NCI-H526 (cell line): ENCODE measurements at places on chromosomes 11 and 22.
A peak's percentile ranks its signal among the peaks of the same experiment; 100 is the strongest.

GRCh38 chr11:45518141-45518832 is 147.1 kb downstream of the CHST1 start:
- DNase-seq: no peak

- peak; percentile 45 for DNase-seq
Observed at GRCh38 chr22:33922349-33922681, 2.0 kb upstream of the LARGE1 start.

GRCh38 chr22:49650336-49651241 is 177.1 kb downstream of the BRD1 start:
- no peak for DNase-seq

GRCh38 chr11:134223121-134223520 is 646 bp downstream of the NCAPD3 start:
- peak; percentile 19 for DNase-seq

GRCh38 chr11:28715726-28716125 is 607.5 kb downstream of the METTL15 start:
- DNase-seq: no peak

GRCh38 chr11:43582863-43583462 is 97.6 kb upstream of the HSD17B12 start:
- peak; percentile 42 for DNase-seq

DNA sequence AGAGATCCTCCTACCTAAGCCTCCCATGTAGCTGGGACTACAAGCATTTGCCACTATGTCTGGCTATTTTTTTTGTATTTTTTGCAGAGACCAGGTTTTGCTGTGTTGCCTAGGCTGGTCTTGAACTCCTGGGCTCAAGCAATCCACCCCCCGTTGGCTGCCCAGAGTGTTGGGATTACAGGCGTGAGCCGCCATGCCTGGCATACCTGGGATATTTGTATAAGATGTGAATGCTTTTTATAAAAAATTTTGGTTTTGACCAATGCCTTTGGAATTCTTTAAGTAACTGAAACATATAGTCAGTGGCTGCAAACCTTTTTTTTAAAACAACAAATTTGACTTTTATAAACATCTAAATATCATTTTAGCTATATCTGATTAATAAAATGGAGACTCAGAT is 42.4 kb downstream of the ADAMTS8 start:
- DNase-seq: no peak

- DNase-seq: no peak
Observed at GRCh38 chr11:7635137-7635536, 38.2 kb downstream of the CYB5R2 start.

DNA sequence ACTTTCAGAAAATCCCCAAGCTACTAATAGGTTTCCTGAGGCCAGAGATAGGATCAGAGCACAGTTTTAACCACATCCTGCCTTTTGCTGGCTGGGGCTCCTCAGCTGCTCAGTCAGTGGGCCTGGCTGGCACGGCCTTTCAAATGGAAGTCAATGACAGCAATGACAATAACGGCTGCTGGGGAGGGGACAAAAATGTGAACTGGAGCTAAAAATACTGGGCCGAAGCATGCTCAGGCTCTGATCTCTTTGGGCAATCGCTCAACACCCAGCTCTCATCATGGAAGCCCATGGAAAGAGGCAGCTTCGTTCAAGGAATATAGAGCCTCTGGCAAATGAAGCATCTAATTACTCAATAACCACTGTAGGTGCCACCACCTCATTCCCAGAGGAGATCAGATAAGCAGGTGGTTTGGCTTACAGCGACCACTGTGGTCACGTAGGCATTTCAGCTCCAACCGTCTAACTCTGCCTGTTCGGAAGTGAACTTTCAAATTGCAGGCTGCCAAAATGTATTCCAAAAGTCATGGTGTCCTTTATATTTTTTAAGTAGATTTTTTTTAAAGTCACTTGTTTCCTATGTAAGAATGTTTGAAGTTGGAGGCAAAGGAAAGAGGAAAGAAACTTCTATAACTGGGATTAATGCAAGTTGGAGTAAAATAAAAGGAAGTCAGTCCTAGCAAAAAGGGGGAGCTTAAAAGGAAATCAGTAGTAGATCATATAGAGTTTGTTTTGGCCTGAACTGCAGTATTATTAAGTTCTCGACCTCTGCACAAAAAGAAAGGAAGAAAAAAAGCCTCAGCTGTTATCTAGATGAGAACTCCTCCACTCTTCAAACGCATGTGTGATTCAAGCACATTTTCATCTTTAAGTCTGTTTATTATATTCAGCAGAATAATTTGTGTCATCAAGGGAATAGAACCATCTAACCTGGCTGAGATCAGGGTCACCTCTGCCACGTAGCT is 14.1 kb downstream of the WT1 start:
- DNase-seq: peak; percentile 47

DNA sequence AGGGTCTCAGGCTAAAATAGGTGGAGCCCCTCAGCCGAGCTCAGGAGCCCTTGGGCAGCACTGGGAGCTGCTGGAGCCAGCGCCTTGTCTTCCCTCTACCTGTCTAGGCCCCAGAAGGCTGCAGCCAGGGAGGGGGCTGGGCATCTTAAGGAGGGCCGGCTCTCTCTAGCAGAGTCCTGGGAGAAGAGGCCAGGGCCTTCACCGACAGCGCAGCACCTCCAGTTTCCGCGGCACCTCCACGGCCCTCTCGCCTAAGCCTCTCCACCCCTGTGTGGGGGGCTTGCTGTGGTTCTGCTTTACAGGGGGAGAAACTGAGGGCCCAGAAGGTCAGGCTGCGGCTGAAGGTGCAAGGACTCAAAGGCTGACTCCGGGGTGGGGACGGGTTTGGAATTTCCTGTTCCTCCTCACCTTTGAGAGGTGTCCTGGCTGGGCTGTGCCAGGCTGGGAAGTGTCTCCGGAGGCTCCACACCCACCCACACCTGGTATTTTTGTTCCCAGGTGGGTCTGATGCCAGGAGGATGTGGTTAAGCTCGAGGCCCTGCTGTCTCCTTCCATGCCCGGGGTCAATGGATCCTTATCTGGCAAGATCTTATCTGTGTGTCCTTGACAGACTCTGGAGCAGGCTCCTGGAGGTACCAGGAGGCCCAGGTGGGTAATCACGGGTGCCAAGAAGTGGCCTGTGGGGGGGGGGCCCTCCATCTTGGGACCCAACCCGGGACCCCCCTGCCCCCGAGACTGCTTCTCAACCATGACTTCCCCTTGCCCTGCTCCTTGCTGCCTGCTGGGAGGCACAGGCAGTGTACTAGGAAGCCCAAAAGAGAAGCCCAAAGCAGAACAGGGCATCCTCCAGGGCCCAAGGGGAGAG is 95.3 kb upstream of the FGF3 start:
- no peak for DNase-seq

DNA sequence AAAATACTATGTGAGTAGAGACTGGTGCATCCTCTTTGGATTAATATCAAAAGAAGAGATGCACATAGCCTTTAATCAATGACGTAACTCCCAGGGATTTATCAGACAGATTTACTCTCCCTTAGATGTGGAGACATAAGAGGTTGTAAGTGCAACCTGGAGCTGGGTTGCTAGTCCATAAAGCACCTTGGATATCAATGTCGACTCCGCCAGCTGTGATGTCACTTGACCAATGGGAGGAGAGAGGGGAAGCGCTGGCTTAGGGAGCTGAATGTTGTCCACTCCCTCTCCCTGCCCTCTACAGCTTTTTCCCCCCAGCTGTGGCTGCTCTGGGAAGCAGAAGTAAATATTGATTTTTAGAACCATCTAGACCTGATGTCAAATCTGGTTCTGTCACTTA is 28.9 kb upstream of the TMEM86A start:
- no peak for DNase-seq

DNA sequence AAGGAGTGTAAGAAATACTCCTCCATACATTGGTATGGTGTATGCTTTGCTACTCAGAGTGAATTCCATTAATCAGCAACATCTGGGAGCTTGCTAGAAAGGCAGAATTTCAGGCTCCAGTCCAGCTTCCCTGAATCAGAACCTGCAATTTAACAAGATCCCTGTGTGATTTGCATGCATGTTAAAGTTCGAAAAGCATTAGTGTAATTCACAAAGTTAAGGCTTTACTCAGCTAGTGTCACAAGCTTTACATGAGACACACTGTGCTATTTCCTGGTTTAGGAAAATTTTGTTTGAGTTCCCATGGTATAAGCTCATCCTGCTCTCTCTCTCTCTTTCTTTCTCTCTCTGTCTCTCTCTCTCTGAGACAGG is 37.0 kb upstream of the HEPHL1 start:
- no peak for DNase-seq

GRCh38 chr22:48340727-48341709 is 1486.7 kb downstream of the BRD1 start:
- no peak for DNase-seq

DNA sequence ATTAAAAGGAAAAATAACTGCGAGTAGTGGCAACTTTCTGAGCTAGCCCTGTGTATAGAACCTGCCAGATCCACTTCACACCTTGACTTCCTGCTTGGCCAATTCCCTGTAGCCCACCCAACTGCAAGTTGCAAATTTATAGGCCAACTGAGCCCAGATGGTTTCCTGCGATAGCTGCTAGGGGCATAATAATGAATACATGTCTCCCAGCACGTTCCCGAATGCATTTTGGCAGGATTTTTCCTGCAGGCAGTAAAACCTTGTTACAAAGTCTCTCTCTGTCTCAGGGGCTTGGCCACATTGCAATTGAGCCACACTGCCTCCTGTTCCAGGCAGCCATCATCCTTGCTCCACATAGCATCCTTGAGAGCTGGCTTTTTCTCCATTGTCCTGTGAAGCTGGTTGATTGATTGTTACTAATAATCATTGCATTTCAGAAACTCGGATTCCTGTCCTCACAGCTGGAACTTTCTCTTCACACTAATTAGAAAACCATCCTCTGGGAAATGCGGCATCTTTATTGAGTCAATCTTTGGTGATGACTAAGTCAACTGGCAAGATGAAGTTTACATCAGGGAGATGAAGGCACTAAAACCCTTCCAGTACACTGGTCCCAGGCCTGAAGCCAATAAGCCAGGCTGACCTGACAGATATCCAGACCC is 18.6 kb upstream of the LMO2 start:
- DNase-seq: no peak

GRCh38 chr22:44389926-44390612 is 77.3 kb upstream of the SHISAL1 start:
- DNase-seq: no peak

DNA sequence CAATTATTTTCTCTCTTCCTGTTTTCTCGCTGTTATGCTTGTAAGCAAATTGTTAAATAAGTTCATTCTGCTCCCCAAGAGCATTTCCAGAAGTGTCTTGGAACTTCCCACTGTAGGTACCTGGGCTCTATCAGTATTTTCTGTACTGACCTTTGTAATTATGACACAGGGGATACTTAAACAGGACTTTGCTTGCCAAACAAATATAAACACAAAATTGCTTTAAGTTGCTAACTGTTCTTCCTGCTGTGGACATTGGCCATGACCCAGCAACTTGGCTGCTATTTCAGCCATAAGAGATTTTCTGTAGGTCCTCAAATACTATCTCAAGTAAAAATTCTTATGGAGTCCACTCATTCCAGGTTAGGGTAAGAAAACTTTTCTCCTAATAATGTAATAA is 30.1 kb downstream of the SYT9 start:
- no peak for DNase-seq

GRCh38 chr22:43408009-43408408 is 3.8 kb upstream of the MPPED1 start:
- no peak for DNase-seq

DNA sequence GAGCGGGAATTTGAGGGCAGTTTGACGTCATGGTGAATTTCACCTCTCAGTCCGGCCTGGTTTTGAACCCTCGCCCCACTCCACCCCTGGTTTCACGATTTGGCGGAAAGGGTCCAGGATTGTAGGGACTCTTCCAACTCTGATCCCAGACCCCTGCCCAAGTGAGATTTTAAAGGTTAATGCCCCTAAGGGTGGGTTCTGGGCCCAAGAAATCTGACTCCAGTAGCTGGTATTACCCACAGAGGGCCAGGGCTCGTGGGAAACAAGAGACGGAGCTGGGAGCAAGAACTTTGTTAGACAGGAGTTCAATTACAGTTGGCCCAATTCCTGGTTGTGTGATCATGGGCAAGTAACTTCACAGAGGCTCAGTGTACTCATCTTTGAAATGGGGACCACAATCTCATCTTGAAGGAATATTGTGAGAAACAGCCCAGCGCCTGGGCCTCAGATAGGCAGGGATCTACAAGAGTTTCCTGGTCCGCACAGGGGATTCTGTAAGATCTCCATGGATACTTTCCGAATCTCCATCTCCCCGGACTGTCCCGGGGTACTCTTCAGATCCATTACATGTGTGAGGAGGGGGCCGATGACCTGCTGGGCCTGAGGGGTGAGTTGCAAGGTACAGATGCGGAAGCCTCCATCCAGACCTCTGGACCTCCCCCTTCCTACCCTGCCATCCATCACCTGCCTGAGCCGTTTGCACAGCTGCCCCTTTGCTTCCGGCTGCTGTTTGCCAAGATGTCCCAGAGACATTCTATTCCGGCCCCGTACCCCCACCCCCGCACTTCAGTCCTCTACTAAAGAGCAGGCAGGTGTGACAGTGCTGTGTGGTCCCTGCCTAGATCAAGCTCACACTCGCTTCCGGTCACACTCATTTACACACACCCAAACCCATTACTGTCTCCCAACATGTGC is 687 bp upstream of the CALCA start:
- DNase-seq: no peak

DNA sequence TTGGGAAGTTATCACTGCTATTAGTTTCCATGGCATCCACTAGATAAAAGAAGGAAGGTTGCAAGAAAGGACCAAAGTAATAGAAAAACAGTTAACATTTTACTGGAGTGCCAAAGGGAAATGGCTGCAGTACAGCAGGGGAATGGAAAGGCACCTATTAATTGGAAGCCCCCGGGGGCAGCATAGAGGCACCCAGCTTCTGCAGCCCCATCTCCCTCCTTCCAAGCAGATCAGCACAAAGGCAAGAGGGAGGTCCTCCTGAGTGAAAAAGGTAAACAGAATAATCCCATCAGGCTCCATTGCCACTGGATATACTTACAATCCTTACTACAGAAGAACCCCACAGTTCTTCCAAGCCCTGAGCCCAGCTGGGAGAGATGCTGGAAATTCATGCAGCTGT is 887.1 kb downstream of the DLG2 start:
- DNase-seq: no peak

GRCh38 chr11:20611892-20612291 is 12.5 kb downstream of the SLC6A5 start:
- no peak for DNase-seq

GRCh38 chr11:6962673-6963072 is 36.4 kb downstream of the ZNF215 start:
- no peak for DNase-seq

- DNase-seq: no peak
Observed at GRCh38 chr22:42217019-42217751, 53.3 kb downstream of the TCF20 start.
